ENCODE measurements at places on chromosomes 5 and 9.

- no peak for DNase-seq
Measured at GRCh38 chr9:114153761-114154599, 1.4 kb upstream of the COL27A1 start.

GRCh38 chr5:54915466-54916027 is 69.8 kb downstream of the ESM1 start:
- no peak for DNase-seq

DNA sequence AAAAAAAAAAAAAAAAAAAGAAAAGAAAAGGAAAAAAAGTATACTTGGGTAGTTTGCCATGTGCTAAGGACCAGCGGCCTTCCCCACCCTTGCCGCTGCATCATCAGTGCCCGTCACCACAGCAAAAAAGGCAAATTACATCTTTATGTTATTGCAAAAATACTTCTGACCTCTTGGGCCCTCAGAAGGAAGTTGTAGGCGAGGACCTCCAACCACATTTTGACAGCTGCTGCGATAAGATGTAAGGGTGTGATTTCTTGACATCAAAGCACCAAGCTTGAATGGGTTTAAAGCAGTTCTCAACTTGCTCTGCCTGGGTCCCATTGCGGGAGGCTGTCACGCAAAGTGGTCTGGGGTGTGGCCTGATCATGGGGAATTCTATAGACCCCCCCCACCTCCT is 39.2 kb downstream of the DMRT1 start:
- DNase-seq, result no peak

GRCh38 chr9:122040561-122041242 is 52.4 kb downstream of the TTLL11 start:
- no peak for DNase-seq

GRCh38 chr5:9104571-9105339 is 441.1 kb downstream of the SEMA5A start:
- no peak for DNase-seq

DNA sequence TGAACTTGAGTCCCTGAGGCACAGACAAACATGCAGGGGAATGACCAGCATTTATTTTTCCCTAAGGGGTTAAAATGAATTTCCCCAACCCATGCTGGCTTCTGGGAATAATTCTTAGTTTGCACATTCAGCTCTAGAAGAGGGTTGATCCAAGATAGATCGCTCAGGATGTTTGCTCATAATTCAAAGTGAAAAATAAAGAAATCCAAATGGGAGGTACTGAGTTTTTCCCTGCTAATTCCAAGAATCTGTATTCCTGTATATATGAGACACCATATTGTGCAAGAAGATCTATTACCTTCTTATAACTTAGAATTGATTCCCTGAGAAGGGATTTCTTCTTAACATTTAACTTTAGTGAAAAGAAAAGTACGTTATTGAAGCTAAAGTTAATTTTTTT is 96.2 kb downstream of the VCAN start:
- no peak for DNase-seq

- no peak for DNase-seq
Measured at GRCh38 chr9:35490155-35490909, 421 bp downstream of the RUSC2 start.

- DNase-seq, result no peak
Measured at GRCh38 chr9:134348404-134349155, 22.3 kb downstream of the RXRA start.

GRCh38 chr5:95178046-95178651 is 106.7 kb downstream of the MCTP1 start:
- no peak for DNase-seq

GRCh38 chr5:102138243-102138653 is 157.8 kb downstream of the SLCO4C1 start:
- no peak for DNase-seq

DNA sequence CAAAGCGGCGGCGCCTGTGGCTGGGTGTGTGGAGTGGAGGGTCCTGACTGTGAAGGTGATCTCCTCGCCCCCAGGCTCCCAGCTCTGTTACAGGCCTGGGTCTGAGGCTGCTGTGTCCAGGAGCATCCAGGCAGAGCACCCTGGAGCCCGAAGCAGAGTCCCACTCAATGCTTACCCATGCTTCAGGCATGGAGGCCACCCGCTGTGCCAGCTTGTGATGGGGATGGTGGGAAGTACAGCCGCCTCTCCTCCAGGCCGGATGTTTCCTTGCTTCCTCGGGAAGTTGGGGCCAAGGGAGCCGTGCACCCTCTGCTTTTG is 255.9 kb upstream of the IRX1 start:
- no peak for DNase-seq

DNA sequence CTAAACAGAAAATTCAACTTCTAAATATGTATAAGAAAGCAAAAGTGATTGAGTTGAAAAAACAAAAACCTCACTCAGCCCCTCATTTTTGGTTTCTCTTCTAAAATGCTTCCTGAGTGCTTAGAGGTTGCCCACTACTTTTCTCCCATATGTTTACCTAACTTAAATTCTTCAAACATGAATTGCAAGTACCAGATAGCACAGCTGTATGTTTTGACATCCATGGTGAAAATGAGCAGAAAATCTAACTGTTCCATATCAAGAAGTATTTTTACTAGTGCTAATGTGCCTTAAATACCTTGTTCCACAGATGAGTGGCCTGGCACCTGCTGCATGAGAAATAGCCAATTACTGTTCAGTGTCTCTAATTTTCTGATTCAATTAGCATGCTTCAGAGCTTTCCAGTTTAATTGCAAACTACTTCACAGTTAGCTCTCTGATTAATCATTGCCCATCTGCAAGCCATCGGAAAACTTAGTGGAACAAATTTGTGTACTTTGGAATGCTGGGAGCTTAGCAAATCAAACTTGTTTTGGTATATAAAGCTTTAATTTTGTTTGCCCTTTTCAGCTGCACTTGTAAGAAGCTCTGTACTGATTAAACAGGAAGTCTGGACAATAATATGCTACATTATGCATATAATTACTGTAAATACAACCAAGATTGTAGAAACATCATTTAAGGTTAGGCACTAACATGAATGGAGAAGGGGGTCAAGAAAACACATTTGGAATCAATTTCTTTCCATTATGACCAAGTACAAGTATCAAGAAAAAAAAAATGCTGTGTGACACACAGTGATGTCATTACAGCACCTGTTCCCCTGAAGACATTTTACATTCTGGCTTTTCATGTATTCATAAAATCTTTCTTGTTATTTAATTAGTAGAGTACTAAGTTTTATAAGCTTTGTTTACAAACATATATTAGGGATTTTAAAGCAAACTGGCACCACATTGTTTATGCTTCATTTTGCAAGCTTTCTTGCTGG is 65.6 kb downstream of the POU5F2 start:
- no peak for DNase-seq

- DNase-seq, result no peak
Measured at GRCh38 chr5:159106193-159106568, 6.5 kb upstream of the EBF1 start.

- DNase-seq, result no peak
Measured at GRCh38 chr5:32057187-32058096, 116.7 kb downstream of the GOLPH3 start.

- DNase-seq, result no peak
Measured at GRCh38 chr9:131264231-131264630, 12.1 kb downstream of the FAM78A start.

GRCh38 chr9:133647765-133648469 is 11.8 kb downstream of the DBH start:
- DNase-seq, result no peak

- no peak for DNase-seq
Measured at GRCh38 chr9:8718121-8718725, 918.6 kb upstream of the DMAC1 start.

DNA sequence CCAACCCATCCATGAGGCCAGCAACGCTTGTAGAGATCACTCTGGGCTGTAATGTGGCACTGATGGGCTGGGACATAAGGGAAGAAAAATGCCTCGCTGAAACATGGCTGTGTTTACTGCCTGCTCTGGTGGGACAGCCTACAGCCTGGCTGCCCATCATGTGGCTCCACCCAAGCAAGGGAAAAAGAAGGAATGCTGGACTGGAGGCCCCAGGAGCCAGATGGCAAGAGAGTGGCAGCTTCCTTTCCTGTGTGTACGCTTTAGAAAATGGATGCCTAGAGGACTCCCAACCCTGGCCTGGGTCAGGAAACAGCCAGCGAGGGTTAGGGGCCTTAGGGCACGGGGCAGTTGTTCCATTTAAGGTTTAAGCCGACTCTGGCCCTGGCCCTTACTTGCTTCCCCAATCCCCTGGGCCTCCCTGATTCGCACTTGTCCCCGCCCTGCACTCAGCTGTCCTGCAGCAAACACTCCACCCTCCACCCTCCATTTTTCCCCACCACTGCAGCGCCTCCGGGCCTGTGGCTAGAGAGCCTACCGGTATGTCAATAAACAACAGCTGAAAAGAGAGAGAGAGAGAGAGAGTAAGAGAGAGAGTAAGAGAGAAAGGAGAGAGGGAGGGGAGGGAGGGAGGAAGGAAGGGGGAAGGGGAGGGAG is 819.4 kb downstream of the SEMA5A start:
- DNase-seq, result no peak

GRCh38 chr5:5025774-5026408 is 114.2 kb upstream of the ADAMTS16 start:
- DNase-seq, result no peak

DNA sequence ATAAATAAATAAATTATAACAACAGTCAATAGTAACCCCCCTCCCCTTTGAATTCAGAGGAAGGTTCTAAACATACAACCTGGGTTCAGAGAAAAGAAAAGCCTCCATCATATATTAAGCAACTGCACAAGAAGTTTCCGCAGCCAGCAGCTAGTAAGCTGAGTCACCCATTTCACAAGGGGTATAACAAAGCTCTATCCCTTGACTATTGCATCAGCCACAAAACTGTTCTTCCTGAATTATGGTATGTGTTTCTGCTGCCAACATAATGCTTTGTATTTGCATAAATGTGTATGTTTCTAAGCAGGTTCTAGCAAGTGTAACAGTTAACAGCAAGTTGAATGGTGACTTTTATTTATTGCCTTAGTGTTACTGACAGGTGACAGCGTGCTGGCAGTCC is 6.8 kb upstream of the CEP120 start:
- no peak for DNase-seq

DNA sequence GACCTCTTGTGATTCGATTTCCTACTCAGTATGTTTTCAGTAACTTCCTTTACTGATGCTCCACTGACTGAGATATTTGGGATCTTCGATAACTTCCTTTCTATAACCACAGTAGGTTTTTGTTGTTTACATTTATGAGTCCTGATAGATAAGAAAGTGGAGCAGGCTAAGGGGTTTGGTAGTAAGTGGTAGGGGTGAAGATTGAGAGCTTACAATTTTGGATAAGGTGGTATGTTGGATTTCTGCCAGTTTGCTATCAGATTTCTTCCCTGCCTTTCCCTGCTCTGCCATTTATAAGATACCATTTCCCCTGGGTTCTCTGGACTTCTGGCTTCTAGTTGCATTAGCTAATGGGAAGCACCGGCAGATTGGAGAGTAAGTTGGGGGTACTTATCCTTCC is 7.9 kb upstream of the NDUFS4 start:
- no peak for DNase-seq

- no peak for DNase-seq
Measured at GRCh38 chr9:107389617-107390071, 99.9 kb downstream of the KLF4 start.

- DNase-seq, result no peak
Measured at GRCh38 chr5:178241688-178242231, 9.2 kb upstream of the PHYKPL start.

DNA sequence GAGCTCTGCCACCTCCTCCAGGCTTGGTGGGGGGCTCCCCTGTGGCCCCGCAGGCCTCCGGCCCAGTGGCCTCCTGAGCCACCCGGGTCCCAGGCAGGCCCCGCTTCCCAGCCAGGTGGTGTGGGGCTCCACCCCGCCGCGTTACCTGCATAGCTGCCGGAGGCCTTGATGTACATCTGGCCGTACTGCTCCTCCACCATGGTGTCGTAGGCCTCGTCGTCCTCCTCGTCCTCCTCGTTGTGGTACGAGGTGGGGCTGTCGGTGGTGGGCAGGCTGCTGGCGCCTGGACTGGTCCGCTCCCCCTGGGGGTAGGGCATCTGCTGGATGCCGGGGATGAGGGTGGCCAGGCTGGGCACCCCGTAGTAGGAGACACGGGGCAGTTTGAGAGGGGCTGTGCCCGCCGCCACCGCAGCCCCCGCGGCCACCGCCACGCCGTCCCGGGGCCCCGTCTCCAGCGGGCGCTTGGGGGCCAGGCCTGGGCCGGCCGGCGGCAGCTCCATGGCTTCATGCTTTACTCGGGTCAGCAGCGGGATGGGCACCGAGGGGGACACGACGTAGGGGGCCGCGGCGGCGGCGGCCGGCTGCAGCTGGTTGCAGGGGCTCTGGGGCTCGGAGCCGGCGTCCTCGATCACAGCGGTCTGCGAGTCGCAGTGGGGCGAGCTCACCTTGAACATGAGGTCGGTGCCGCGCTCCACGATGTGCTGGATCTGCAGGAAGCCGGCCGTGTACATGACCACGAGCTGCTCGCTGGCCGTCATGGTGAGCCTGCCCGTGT is 45.4 kb downstream of the NACC2 start:
- DNase-seq, result no peak

GRCh38 chr9:3458806-3459475 is 66.9 kb downstream of the RFX3 start:
- DNase-seq, result no peak

DNA sequence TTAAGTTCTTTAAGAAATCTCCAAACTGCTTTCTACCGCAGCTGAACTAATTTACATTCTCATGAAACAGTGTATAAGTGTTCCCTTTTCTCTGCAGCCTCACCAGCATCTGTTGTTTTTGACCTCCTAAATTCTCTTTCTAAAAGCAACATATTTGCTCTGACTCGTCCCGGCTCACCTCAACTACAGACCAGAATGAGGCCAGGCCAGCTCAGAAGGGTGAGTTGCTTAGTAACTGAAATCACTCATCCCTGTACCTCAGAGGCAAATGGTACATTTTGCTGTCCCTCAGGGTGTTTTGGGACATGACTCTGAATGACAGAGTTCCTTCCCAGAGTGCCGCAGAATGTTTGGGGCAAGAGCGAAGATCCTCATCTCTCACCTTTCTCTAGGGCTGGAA is 127.5 kb downstream of the FRMD3 start:
- no peak for DNase-seq

GRCh38 chr9:77980622-77981021 is 51.0 kb downstream of the GNAQ start:
- DNase-seq, result no peak

GRCh38 chr5:19782566-19782965 is 205.4 kb downstream of the CDH18 start:
- no peak for DNase-seq

GRCh38 chr9:105065098-105066088 is 137.4 kb upstream of the ABCA1 start:
- DNase-seq, result no peak

DNA sequence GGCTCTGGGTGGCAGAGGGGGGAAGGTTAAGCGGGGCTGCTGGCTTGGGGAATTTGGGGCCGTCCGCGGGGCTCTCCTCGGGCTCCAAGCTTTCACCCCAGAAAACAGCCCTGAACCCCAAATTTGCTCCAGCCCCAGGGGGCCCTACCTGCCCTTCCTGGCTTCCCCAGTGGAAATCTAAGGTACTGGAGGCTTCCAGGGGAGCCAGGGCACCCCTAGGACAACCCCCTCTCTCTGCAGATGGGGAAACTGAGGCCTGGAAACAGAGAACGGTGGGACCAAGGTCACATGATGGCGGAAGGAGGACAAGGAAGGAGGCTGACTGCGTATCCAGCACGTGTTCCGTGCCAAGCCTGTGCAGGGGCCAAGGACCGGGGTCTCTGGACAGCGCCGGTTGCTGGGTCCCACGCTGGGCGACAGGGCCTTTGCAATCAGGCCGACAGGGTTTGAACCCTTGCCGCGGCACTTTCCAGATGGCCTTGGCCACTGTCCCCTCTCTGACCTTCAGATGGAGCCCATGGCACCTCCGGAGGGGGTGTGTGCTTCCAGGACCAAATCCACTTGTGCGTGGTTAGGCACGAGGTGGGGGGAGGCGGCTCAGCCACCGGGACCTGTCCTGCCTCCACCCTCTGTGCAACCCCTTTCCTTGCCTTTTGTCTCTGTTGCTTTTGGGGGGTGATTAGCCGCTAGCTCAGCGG is 183.1 kb downstream of the C9orf50 start:
- DNase-seq, result no peak

Data from GDM1 (cell line).